ENCODE measurements at places on chromosomes 16 and 17.

- peak; percentile 24 for DNase-seq
Measured at GRCh38 chr17:36072431-36073121, 8.5 kb downstream of the CCL18 start.

- no peak for DNase-seq
Measured at GRCh38 chr17:80625627-80626026, 81.0 kb downstream of the RPTOR start.

DNA sequence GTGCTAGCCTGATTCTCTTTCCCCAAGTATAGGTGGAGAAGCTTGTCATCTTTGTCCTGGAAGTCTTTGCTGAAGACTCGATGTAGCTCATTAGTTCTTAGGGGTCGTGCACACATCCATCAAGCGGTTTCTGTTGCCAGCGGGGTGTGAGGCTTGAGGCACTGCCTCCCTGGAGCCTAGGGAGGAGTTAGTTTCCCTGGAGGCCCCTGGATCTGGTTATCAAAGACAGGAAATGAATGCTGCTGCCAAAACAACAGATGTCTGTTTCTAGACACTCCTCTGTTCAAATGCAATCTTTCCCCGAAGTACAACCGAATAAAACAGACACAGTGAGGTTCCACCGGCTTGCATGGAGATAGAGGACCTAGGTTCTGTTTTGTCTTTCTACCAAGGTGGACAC lies 17.5 kb downstream of the HS3ST4 start:
- no peak for DNase-seq

DNA sequence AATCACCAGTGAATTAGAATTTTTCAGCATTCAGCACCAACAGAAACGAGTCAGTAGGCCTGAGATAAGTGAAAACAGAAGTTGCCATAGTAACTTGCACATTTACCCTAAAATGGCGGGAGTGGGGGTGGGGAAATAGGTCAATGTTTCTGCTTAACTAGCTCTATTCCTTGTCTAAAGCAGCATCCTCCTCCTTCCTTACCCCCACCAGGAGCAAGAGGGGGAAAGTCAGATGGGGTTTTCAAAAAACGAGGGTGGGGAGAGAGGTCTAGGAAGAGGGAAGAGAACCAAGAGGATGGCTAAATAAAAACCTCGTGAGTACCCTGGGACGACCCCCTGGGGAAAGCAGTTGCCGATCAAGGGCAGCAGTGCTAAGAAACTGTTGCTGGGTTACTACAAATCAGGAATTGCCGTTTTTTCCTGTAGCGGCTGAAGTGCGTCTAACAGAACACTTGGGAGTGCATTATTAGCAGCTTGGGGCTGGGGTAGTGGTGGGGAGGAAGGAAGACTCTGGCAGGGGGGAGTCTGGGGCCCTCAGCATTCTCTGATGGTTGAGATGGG lies 34.4 kb upstream of the MNT start:
- DNase-seq = peak; percentile 50

DNA sequence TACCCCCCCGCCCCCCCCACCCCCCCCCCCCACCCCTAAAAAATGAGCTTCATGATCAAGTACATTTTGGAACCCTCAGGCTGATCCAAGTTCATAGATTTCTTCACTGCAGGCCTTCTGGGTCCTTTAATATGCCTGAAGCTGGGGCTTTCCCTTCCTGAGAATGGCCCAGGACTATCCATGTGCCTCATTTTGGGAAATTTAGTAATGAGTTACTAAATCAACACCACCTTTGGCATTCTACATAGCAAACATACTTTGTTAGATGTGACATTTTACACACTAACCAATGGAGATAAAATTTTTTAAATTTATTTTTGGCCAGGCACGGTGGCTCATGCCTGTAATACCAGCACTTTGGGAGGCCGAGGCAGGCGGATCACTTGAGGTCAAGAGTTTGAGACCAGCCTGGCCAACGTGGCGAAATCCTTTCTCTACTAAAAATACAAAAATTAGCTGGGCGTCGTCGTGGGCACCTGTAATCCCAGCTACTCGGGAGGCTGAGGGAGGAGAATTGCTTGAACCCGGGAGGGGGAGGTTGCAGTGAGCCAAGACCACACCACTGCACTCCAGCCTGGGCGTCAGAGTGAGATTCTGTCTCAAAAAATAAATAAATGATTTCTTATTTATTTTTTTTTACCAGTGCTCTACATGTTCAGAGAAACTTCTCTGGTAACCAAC lies 14.0 kb downstream of the HERPUD1 start:
- no peak for DNase-seq

- DNase-seq = no peak
Measured at GRCh38 chr16:48629016-48629415, 19.0 kb upstream of the N4BP1 start.

DNA sequence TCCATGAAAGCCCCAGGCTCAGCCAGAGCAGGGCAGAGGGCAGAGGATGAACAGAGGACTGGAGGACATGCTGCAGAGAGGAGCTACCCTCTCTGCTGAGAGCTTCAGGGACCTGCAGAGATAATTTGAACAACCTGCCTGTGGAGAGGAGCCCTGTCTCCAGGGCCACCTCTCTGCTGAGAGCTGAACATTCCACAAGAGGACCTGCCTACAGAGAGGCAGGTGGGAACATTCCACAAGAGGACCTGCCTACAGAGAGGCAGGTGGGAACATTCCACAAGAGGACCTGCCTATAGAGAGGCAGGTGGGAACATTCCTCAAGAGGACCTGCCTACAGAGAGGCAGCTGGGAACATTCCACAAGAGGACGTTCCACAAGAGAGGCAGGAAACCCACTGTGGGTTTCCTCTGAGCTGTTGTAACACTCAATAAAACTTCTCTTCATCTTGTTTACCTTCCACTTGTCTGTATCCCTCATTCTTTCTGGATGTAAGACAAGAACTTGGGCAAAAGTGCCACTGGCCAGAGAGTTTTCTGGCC lies 551.9 kb upstream of the CA10 start:
- no peak for DNase-seq

DNA sequence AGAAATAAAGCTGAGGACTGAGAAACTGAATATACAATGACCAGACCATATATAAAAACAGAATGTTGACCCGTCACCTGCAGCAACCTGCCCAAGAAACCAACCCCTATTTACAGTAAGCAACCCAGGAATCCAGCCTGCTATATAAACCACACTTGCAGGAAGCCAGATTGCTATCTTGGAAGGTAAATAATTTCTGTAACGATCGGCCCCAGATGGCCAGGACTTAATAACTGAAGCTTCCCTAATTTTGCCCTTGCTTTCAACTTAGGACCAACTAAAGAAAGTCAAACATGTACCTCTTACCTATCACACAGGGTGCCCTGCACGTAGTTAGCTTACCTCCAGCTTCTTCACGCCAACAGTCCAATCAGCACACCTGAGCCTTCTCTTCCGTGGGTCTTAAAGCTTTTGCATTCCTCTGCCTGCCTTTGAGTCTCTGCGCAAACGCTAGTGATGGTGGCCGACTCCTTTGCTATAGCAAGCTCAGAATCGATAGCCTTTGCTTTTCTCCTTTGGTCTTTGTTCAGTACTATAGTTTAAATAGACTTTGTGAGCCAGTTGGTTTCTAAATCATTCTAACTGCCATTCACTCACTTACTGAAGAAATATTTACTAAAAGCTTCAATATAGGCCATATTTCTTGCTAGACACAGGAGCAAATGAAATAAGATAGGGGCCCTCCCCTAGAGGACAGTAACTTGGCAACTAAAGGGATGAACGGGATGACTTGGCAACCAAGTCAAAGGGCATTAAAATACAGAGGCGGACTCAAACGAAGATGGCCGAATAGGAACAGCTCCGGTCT lies 31.3 kb downstream of the MPHOSPH6 start:
- DNase-seq = no peak

- no peak for DNase-seq
Measured at GRCh38 chr17:54259476-54259875, 436.7 kb downstream of the KIF2B start.

DNA sequence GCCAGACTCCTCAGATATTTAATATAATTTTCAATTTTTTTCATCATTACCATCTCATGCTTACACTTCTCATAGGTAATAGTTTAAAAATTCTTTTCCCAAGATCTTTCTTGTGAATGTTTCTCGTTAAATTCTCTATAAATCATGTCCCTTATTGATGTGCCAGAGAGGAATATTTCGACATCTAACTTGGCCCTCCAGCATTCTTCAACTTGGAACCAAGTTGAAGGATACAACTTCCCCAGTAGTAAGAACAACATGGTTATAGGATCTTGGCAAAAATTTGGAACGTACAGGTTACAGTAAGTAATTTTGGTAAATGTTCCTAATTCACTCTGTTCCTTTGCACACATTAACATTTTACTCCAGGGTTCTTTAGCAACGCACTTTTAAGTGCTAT lies 731.8 kb downstream of the CDH11 start:
- DNase-seq = no peak

- DNase-seq = no peak
Measured at GRCh38 chr16:29745121-29745852, 503 bp downstream of the C16orf54 start.

GRCh38 chr17:78724544-78724943 lies 57.5 kb downstream of the CYTH1 start:
- DNase-seq = no peak

DNA sequence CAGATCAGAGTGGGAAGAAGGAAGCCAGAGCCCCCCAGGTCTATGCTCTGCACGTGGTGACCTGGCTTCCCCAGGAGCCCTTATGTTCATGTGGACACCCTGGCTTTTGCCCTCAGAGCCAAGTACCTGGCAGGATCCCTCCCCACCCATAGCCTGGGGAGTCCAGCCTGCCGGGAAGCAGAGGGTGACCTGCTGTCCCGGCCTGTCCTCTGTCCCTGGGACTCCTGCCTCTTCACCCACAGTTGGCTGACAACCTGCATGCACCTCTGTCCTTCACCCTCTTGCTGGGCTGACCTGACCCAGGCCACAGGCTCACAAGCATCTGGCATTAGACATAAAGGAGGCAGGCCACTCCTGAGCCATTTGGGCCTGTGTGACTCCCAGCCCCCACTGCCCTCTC lies 60.2 kb downstream of the SMPD3 start:
- DNase-seq = no peak

DNA sequence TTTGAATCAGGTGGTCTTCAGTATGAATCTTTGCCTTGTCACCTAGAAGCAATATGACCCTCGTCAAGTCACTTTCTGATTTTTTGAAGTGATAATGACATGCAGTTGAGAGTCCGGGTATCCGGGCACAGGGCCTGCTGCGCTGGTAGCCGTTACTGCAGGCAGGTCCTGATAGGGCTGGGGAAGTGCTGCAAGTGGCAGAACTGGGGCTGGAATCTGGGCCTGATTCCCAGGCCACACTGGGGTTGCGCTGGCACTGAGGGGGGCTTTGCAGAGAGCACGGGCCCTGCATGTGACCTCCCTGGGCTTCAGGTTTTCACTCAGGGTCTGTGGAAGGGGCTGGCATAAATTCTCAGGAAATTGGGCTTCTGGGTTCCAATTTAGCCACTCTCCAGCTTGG lies 3.0 kb downstream of the PPP4C start:
- DNase-seq = no peak

- DNase-seq = peak; percentile 84
Measured at GRCh38 chr16:70805787-70806186, 4.8 kb upstream of the VAC14 start.

DNA sequence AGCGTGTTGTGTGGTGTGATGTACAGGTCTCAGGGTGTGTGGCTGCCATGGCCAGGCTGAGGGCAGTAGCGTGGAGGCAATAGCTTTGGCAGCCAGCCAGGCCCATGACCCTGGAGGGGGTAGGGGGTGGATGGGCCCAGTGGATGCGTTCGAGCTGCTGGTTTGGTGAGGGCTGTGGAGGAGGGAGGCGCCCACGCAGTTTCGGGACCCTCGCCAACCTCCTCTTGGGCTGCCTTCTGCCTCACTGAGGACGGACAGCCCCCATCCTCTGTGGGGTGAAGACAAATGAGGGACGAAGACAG lies 238.6 kb upstream of the GSE1 start:
- DNase-seq = no peak

GRCh38 chr17:70100983-70101382 lies 26.0 kb downstream of the KCNJ16 start:
- DNase-seq = no peak

- no peak for DNase-seq
Measured at GRCh38 chr17:40061609-40062038, 1.1 kb upstream of the THRA start.

DNA sequence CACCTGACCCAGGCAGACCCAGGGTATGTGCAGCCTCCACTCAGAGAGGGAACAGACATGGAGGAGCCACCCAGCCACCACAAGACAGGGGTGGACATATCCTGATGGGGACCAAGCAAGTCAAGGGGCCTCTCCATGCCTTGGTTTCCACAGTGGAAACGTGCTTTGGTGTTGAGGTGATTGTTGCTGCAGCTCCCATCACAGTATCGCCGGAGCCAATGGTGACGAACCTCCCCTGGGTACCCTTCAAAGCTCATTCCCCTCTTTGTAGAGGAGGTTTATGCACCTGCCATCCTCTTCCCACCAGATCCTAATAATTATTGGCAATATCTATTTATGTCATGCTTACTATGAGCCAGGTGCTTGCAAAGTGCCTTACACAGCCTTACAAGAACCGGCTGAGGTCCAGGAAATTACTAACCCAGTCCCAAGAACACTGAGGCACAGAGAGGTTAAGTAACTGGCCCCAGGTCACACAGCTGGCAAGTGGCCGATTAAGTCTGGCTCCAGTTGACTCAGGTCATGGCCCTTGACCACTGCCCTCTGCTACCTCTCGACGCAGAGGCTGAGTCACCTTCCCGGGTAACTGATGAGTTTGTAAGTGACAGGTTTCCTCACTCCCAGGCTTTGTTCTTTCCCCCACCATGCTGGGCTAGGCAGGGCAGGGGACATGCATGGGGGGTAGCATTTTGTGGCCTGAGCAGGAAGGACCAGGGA lies 20.6 kb downstream of the SLC12A3 start:
- no peak for DNase-seq

- DNase-seq = no peak
Measured at GRCh38 chr16:89000207-89000959, 23.4 kb upstream of the CBFA2T3 start.

GRCh38 chr17:76654408-76654807 lies 10.9 kb upstream of the ST6GALNAC1 start:
- DNase-seq = no peak

- no peak for DNase-seq
Measured at GRCh38 chr17:22273308-22273707, 581.0 kb downstream of the KCNJ18 start.

- peak; percentile 72 for DNase-seq
Measured at GRCh38 chr17:50037321-50038107, 18.4 kb upstream of the ITGA3 start.

DNA sequence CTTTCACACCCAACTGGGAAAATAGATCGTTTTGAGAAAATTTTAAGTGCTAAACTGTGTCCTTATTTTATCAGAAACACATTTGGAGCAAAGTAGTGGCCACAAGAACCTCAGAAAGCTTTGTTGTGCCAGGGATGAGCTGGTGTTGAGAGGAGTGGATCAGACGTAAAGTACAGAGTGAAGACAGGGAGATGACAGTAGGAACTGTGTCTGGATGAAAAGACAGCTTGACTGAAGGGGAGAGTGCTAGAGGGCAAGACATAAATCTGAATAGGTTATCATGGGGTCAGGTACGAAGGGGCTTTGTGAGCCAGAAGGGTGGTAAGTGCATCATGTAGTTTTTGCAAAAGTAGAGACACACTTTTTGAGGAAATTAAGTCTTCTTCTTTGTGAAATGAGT lies 39.3 kb upstream of the CARMIL2 start:
- no peak for DNase-seq

GRCh38 chr17:36978810-36979564 lies 30.2 kb downstream of the AATF start:
- DNase-seq = peak; percentile 39

- DNase-seq = peak; percentile 40
Measured at GRCh38 chr16:80997139-80997798, 9.4 kb downstream of the CMC2 start.
